ENCODE measurements at places on chromosomes 1 and 21.

GRCh38 chr1:222785529-222785928 lies 29.3 kb upstream of the DISP1 start:
- DNase-seq, result no peak

- no peak for DNase-seq
Measured at GRCh38 chr1:173914366-173914871, 2.7 kb downstream of the SERPINC1 start.

GRCh38 chr1:80217377-80217986 lies 1211.0 kb upstream of the ADGRL4 start:
- no peak for DNase-seq

DNA sequence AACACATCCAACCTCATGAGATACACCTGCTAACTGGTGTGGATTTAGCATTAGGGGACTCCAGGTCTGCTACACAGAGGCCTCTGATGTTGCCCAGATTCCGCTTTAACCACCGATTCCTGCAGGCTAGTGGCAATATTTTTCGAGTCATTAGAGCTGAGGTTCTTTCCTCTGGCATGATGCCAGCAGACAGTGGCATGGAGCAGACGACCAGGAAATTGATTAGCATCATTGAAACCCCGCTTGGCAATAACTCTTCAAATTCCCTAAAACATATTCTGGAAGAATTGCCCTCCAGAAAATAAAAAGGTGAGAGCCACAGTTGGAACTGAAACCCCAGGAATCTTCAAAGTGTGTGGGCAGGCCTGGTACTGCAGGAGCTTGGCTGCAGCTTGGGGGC lies 28.4 kb upstream of the ETV3 start:
- no peak for DNase-seq

DNA sequence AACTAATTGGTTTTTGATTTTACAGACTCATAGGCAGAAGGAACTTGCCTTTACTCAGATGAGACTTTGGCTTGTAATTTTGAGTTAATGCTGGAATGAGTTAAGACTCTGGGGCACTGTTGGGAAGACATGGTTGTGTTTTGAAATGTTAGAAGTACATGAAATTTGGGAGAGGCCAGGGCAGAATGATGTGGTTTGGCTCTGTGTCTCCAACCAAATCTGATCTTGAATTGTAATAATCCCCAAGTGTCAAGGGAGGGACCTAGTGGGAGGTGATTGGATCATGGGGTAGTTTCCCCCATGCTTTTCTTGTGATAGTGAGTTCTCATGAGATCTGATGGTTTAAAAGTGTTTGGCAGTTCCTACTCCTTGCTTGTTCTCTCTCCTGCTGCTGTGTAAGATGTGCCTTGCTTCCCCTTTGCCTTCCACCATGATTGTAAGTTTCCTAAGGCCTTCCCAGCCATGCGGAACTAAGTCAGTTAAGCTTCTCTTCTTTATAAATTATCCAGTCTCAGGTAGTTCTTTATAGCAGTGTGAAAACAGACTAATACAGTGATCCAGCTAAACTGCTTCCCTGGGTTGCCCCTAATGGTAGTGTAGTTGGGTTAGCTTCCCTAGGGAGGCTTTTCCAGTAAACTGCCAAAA lies 10.2 kb downstream of the CPT2 start:
- no peak for DNase-seq

DNA sequence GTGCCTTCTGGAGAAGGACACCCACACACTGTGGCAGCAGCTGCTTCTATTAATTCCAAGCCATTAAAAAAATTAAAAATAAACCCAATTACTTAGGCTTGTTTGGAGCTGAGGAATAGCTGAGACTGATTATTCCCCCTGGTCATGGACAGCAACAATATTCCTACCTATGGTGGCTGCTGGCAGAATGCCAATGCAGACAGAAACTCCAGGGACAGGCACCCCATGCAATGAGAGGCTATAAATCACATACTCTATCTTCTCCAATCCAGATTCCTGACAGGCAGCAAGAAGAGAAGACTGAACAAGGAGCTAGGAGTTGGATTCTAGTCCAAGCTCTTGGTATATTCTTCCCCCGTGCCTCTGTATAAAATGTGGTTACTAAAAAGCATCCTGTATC lies 275.4 kb upstream of the BEND5 start:
- DNase-seq, result no peak

DNA sequence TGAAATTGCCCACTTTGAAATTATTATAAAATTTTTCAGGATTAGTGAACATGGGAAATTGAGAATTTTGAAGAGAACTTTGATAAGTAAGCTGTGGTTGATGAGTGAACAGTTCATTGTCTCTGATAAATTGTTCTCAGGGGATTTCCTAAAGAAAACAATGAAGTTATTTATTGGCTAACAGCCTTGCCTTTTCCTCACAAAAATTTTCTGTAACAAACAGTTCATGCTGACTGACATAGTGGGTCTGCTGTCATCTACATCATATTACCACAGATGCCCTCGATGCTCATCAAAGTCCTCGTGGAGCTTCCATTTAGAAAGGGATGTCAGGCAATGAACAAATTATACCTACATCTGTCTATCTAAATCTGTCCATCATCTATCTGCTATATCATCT lies 113.4 kb downstream of the PTBP2 start:
- no peak for DNase-seq

- DNase-seq, result no peak
Measured at GRCh38 chr1:228809621-228810394, 74.5 kb downstream of the RHOU start.

- DNase-seq, result no peak
Measured at GRCh38 chr1:176118985-176119384, 88.1 kb downstream of the COP1 start.

DNA sequence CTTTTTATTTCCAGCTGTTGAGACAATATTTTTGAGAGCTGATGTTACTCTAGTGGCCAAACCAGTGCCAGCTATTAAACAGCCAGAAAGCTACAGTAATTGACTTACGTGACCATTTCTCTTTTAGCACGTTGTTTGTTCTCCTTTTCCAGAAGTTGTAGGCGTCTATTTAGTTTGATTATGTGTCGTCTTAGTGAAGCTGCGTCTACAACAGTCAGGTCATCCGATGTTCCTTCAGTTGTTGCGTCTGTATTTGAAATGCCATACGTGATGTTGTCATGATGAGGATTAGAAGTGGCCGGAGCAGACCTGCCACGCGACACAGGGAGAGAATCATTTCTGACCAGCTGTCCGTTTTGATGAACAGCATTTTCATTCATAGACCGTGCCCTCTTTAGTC lies 38.2 kb downstream of the TMEM51 start:
- no peak for DNase-seq

- no peak for DNase-seq
Measured at GRCh38 chr1:244191581-244191980, 140.5 kb downstream of the ZBTB18 start.
